WTC11 (cell line): ENCODE measurements at places on chromosomes 12 and 14. TPM values are rescaled to one million over a fixed set of nuclear protein-coding genes. Genes with fewer than 3 reads are reported as not detected.
A peak's percentile ranks its signal among the peaks of the same experiment; 100 is the strongest.

GRCh38 chr14:78123650-78124253 lies 46.4 kb upstream of the NRXN3 start:
- no peak overlapping the region for H3K4me3 ChIP-seq
- peaks cover 22% of the 10 kb centered on the region for H3K4me1 ChIP-seq
- no peaks in the 10 kb centered on the region for H3K36me3 ChIP-seq

DNA sequence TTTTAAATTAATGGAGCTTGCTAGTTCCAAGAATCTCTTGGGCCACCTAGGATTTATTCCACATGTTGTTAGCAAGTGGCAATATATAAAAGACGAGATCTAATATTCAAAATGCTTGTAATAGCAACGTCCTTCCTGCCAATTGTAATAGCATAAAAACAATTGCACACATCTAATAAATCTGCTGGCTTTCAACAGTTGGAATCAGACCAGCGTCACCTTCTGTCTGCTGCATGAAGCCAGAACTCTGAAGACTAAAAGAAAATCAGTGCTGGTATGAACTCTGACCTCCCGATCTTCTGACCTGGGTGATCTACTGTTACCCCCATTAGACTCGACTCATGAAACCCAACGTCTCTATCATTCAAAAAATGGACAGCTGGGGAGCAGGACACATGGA lies 100.6 kb downstream of the DIO2 start:
- H3K4me1 ChIP-seq, result peaks cover 7% of the 10 kb centered on the region
- no peak overlapping the region for H3K4me3 ChIP-seq
- no peaks in the 10 kb centered on the region for H3K27me3 ChIP-seq
- no peak for DNase-seq
- no peak overlapping the region for H3K27ac ChIP-seq
- H3K36me3 ChIP-seq, result peaks cover 15% of the 10 kb centered on the region

- H3K4me1 ChIP-seq, result peaks cover 4% of the 10 kb centered on the region
- peak; percentile 90 for DNase-seq
- H3K27me3 ChIP-seq, result peaks cover 31% of the 10 kb centered on the region
- H3K36me3 ChIP-seq, result no peaks in the 10 kb centered on the region
- no peak overlapping the region; the same call in 1 of the 2 replicates for H3K27ac ChIP-seq
These were observed 424 bp downstream of the TEDC1 start for GRCh38 chr14:105491366-105491973.

DNA sequence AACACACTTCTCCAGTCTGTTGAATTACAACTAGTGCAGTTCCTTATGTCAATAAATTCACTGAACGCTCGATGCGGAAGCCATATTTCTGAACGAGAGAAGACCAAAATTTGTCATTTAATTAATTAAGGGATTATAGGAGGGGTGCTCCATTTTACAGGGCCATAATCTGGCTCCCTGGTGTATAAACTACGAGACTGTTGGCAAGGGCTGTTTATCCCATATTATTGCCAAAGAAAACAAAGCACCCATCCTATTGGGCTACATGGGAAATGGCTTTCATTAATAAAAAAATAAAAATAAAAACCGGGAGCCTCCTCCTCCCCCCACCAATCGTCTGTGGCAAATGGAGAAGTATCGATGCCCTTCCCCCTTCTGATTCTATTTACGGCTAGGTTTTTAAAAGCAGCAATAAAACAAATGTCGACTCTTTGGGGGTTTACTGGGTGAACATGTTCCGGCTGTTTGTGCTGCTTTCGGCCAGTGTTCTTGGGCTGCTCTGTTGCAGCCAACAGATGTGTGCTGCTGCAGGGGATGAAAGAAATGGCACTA lies 24.8 kb downstream of the ATF7 start:
- H3K27ac ChIP-seq, result no peak overlapping the region
- no peaks in the 10 kb centered on the region; the same call in 1 of the 2 replicates for H3K36me3 ChIP-seq
- no peaks in the 10 kb centered on the region for H3K27me3 ChIP-seq
- no peak for DNase-seq
- H3K4me3 ChIP-seq, result no peak overlapping the region

The MSI1 gene
- 64.5 to 71.9 TPM (median 71.5 TPM) in 3 replicates for total RNA-seq

DNA sequence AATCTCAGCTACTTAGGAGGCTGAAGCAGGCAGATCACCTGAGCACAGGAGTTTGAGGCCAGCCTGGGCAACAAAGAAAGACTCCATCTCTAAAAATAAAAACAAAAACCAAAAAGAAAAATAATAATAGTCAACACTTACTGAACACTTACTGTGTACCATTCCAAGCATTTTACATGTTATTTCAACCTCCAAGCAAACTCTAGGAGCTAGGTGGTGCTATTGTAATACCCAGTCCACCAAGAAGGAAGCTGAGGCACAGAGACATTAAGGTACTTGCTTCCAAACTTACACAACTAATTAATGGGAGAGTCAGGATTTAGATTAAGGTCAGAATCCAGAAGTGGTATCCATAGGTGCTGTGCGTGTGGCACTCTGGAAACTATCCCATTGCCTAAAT lies 13.7 kb upstream of the OR6J1 start:
- no peak overlapping the region for H3K4me3 ChIP-seq
- H3K27ac ChIP-seq, result no peak overlapping the region
- no peaks in the 10 kb centered on the region; the same call in 1 of the 2 replicates for H3K27me3 ChIP-seq
- 0 out of 2 replicates have a peak, but pooled peaks cover 3% of the 10 kb centered on the region for H3K4me1 ChIP-seq
- no peaks in the 10 kb centered on the region for H3K36me3 ChIP-seq

GRCh38 chr12:230925-231671 lies 17.1 kb upstream of the SLC6A12 start:
- H3K27me3 ChIP-seq, result peaks cover 13% of the 10 kb centered on the region
- peaks cover 14% of the 10 kb centered on the region for H3K36me3 ChIP-seq
- DNase-seq, result no peak

The PDZRN4 gene
- 0.09 TPM in 1 of 3 replicates, not detected in the others for total RNA-seq

The POTEG gene
- total RNA-seq, result not detected in 3 replicates

The DLGAP5 gene
- 130 to 141 TPM (median 132 TPM) in 3 replicates for total RNA-seq

DNA sequence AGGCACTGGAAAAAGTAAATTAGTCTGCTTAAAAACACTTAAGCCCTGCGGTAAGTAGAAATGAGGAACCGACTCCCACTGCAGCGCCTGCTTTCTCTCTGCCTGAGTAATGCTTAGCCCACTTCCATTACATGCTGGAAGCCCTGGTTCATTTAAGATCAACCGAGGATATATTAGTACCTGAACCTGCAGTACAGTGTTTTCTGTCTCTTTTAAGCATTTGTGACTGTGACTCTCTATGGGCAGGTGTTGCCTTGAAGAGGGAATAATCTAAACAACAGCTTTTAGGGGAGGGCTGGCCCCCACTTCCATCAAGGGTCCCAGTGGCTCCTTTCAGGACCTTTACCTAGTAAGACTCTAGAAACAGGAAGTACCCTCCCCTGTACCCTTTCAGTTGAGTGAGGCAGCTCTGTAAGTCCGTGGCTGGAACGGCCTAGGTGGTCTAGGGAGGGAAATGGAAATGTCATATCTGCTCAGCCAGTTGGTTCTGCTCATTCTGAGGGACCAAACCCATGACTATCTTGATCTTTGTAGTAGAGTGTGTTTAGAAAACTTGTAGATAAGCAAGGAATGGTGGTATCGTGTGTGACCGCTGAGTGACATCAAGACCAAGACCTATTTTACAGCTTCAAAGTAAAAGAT lies 56.2 kb downstream of the FNTB start:
- H3K36me3 ChIP-seq, result peaks cover 24% of the 10 kb centered on the region
- H3K4me3 ChIP-seq, result no peak overlapping the region
- H3K27ac ChIP-seq, result no peak overlapping the region
- DNase-seq, result no peak
- H3K27me3 ChIP-seq, result no peaks in the 10 kb centered on the region
- H3K4me1 ChIP-seq, result peaks cover 7% of the 10 kb centered on the region

DNA sequence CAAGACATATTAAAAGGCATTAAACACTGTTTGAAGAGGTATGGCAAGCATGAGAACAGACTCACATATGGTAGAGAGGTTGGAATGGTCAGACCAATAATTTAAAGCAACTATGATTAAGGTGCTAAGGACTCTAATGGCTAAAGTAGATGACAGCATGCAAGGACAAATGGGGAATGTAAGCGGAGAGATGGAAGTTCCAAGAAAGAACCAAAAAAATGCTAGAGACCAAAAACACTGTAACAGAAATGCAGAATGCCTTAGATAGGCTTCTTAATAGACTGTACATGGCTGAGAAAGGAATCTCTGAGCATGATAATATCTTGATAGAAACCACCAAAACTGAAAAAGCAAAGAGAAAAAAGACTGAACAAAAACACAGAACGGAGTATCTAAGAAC lies 77.4 kb downstream of the RIN3 start:
- no peak overlapping the region for H3K27ac ChIP-seq
- no peaks in the 10 kb centered on the region for H3K4me1 ChIP-seq
- no peaks in the 10 kb centered on the region for H3K36me3 ChIP-seq
- DNase-seq, result no peak
- H3K27me3 ChIP-seq, result peaks cover 4% of the 10 kb centered on the region; the same call in 1 of the 2 replicates

The KRT78 gene
- not detected in 3 replicates for total RNA-seq

GRCh38 chr12:63010698-63011097 lies 75.7 kb upstream of the PPM1H start:
- peaks cover 8% of the 10 kb centered on the region for H3K4me1 ChIP-seq
- no peak for DNase-seq
- no peak overlapping the region for H3K27ac ChIP-seq
- H3K27me3 ChIP-seq, result no peaks in the 10 kb centered on the region
- no peaks in the 10 kb centered on the region for H3K36me3 ChIP-seq

DNA sequence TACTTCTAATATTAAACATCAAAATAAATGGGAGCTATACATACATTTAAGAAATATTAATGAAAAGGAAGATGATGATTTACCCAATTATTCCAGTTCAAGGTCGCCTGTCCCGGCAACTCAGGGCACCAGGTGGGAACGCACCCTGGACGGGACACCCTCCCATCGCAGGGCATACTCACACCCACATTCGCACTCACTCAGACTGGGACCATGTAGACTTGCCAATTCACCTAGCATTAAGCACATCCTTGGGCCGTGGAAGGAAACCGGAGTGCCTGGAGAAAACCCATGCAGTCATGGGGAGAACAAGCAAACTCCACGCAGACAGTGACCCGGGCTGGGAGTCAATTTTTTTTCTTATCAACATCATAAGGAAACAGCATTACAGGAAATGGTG lies 474.9 kb downstream of the APAF1 start:
- no peak overlapping the region for H3K27ac ChIP-seq
- peaks cover 3% of the 10 kb centered on the region; the same call in 1 of the 2 replicates for H3K36me3 ChIP-seq
- no peaks in the 10 kb centered on the region for H3K4me1 ChIP-seq
- DNase-seq, result no peak
- no peaks in the 10 kb centered on the region for H3K27me3 ChIP-seq

DNA sequence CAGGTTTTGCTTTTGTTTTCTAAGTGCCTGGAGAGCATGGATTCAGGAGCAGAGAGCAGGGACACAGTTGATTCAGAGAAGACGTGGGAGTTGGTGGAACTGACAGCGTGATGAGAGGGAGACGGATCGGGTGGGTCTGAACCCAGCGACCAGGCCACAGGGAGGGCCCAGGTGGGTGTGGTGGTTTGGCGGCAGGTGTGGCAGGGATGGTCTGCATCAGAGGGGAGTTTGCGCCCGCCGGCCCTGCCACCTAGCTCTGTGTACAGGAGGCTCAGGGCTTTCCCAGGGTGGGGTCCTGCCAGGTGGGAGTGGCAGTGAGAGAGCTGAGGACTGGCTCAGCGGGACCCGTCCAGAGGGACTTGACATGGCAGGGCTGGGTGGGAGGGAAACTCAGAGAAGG lies 33.3 kb upstream of the DIO3 start:
- no peak overlapping the region for H3K4me3 ChIP-seq
- H3K27me3 ChIP-seq, result no peaks in the 10 kb centered on the region
- H3K36me3 ChIP-seq, result peaks cover 4% of the 10 kb centered on the region
- DNase-seq, result no peak
- peaks cover 9% of the 10 kb centered on the region; the same call in 1 of the 2 replicates for H3K4me1 ChIP-seq

The IFNG-AS1 gene
- not detected in 3 replicates for total RNA-seq

The TMEM30B gene
- total RNA-seq, result 17.2 to 18.0 TPM (median 17.8 TPM) in 3 replicates

DNA sequence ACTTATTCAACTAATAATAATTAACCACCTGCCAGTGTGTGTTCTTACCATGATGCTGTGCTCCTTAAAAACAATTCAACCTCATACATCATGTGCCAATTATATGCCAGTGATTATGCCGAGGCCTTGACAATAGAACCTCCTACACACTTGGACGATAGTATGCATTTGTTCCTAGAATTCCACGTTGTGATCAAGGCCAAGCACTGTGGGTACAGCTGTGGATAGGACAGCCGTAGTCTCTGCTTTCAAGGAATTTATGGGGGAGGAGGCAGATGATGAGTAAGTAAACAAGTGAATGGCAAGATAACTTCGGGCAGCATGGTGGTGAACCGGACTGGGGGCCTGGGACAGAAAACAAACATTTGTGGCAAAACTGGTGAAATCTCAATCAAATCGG lies 18.0 kb upstream of the MYO1H start:
- H3K27me3 ChIP-seq, result no peaks in the 10 kb centered on the region
- DNase-seq, result no peak
- H3K4me1 ChIP-seq, result peaks cover 6% of the 10 kb centered on the region; the same call in 1 of the 2 replicates
- no peaks in the 10 kb centered on the region for H3K36me3 ChIP-seq
- no peak overlapping the region for H3K4me3 ChIP-seq
- no peak overlapping the region for H3K27ac ChIP-seq

- no peak overlapping the region for H3K4me3 ChIP-seq
- H3K36me3 ChIP-seq, result no peaks in the 10 kb centered on the region
- DNase-seq, result no peak
- H3K27me3 ChIP-seq, result no peaks in the 10 kb centered on the region
These were observed 25.1 kb downstream of the KRT80 start for GRCh38 chr12:52166672-52167071.

The RNASE1 gene
- total RNA-seq, result 3.4 to 6.2 TPM (median 4.7 TPM) in 3 replicates

- no peak overlapping the region for H3K27ac ChIP-seq
- H3K36me3 ChIP-seq, result peaks cover 7% of the 10 kb centered on the region
- DNase-seq, result no peak
- H3K27me3 ChIP-seq, result no peaks in the 10 kb centered on the region
- H3K4me3 ChIP-seq, result no peak overlapping the region
These were observed 349.4 kb upstream of the NOVA1 start for GRCh38 chr14:26947265-26947664.

DNA sequence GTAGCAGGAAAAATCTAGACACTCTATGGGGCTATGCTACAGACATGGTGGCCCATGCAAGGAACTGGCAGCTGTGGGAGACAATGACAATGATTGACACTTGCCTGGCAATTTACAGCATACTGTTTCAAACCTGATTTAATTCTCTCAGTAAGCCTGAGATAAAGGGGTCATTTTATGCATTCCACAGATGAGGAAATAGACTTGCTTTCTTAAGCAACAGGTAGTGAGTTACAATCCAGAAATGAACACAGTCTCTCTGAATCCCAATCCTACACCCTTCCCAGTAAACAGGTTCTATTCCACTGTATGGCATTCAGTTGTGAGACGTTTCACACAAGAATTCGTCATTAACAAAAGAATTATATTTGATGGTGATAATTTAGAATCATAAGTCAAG lies 15.5 kb upstream of the PCNX1 start:
- peaks cover 3% of the 10 kb centered on the region; the same call in 1 of the 2 replicates for H3K27me3 ChIP-seq
- DNase-seq, result no peak
- H3K36me3 ChIP-seq, result no peaks in the 10 kb centered on the region
- H3K4me3 ChIP-seq, result no peak overlapping the region
- no peak overlapping the region for H3K27ac ChIP-seq
- H3K4me1 ChIP-seq, result peaks cover 9% of the 10 kb centered on the region

GRCh38 chr12:51322452-51322851 lies 1.5 kb downstream of the BIN2 start:
- DNase-seq, result no peak
- no peaks in the 10 kb centered on the region for H3K36me3 ChIP-seq
- H3K27me3 ChIP-seq, result no peaks in the 10 kb centered on the region
- H3K4me1 ChIP-seq, result peaks cover 33% of the 10 kb centered on the region
